ENCODE measurements at places on chromosomes 7 and 10. TPM values are rescaled to one million over a fixed set of nuclear protein-coding genes. Genes with fewer than 3 reads are reported as not detected.

The PCLO gene
- 0.33 TPM for total RNA-seq

The TNRC18 gene
- 83.3 TPM for total RNA-seq

The FXYD4 gene
- total RNA-seq = not detected

The SPDYE2B gene
- total RNA-seq = not detected

The NFKB2 gene
- total RNA-seq = 11.5 TPM

The HACD1 gene
- total RNA-seq = 18.2 TPM

The IFIT1 gene
- total RNA-seq = 42.3 TPM

The HECTD2 gene
- 11.1 TPM for total RNA-seq

The GTF2IRD2 gene
- total RNA-seq = 6.5 TPM

The EPDR1 gene
- total RNA-seq = 19.5 TPM

The HIP1 gene
- 12.1 TPM for total RNA-seq

The GHRHR gene
- total RNA-seq = not detected

The IFIT1B gene
- total RNA-seq = not detected

The BBIP1 gene
- total RNA-seq = 15.1 TPM

The DRGX gene
- total RNA-seq = not detected

The STEAP1 gene
- 63.1 TPM for total RNA-seq

The ZNF107 gene
- total RNA-seq = 1.3 TPM

The AVPI1 gene
- total RNA-seq = 91.5 TPM

The KLF14 gene
- under 0.01 TPM for total RNA-seq

The CNOT4 gene
- 7.0 TPM for total RNA-seq

The CPVL gene
- total RNA-seq = 0.66 TPM

The PRF1 gene
- total RNA-seq = not detected

The ANTXRL gene
- not detected for total RNA-seq

The ERVW-1 gene
- total RNA-seq = not detected

The CLDN3 gene
- not detected for total RNA-seq

The ECD gene
- 31.6 TPM for total RNA-seq

The CFAP46 gene
- 1.5 TPM for total RNA-seq

The INMT gene
- total RNA-seq = 20.8 TPM

The SLC39A12 gene
- not detected for total RNA-seq

The MRPS33 gene
- 23.0 TPM for total RNA-seq

The LLCFC1 gene
- total RNA-seq = not detected

The PON1 gene
- not detected for total RNA-seq

The CFTR gene
- not detected for total RNA-seq

The IL15RA gene
- total RNA-seq = 13.7 TPM

The NPC1L1 gene
- total RNA-seq = 0.17 TPM

The CHAT gene
- total RNA-seq = not detected

The COL26A1 gene
- total RNA-seq = not detected

The PNLIPRP1 gene
- total RNA-seq = not detected

The TMEM140 gene
- 14.1 TPM for total RNA-seq

The ANKRD16 gene
- total RNA-seq = 8.4 TPM

The NPTX2 gene
- total RNA-seq = not detected

The XPNPEP1 gene
- total RNA-seq = 105 TPM

The TAC1 gene
- not detected for total RNA-seq

The CCDC136 gene
- 11.1 TPM for total RNA-seq

The BAZ1B gene
- 50.4 TPM for total RNA-seq

The SPDYE9 gene
- total RNA-seq = under 0.01 TPM

The PRKG1 gene
- total RNA-seq = 50.4 TPM

The GDI2 gene
- total RNA-seq = 540 TPM

The NCOA4 gene
- total RNA-seq = 247 TPM

The GBF1 gene
- 43.0 TPM for total RNA-seq

The VPS37D gene
- 6.4 TPM for total RNA-seq

The SFRP5 gene
- total RNA-seq = not detected

The CLEC2L gene
- 0.17 TPM for total RNA-seq

The SLC26A5 gene
- total RNA-seq = not detected
